ENCODE measurements at places on chromosomes 6 and 20.

DNA sequence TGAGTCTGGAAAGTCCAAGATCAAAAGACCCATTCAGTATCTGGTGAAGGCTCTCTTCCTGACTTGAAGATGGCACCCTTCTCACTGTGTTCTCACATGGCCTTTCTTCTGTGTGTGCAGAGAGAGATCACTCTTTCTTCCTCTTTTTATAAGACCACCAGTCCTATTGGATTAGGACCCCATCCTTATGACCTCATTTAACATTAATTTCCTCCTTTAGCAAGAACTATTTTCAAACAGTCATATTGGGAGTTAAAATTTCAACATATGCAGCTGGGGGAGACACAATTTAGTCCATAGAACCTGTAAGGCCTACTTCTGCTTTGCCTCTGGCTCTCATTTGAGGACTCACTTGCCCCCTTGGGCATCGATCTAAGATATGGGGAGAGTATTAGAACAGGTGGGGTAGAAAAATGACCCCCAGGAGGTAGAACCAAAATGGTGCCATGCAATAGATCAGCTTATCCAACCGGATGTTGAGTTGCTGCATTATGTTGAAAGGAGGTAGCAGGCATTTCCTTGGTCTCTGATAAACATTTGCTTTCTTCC lies 78.4 kb upstream of the ATXN1 start:
- no peak for DNase-seq

- DNase-seq: no peak
These were observed 2.2 kb upstream of the RWDD1 start for GRCh38 chr6:116568821-116569755.

DNA sequence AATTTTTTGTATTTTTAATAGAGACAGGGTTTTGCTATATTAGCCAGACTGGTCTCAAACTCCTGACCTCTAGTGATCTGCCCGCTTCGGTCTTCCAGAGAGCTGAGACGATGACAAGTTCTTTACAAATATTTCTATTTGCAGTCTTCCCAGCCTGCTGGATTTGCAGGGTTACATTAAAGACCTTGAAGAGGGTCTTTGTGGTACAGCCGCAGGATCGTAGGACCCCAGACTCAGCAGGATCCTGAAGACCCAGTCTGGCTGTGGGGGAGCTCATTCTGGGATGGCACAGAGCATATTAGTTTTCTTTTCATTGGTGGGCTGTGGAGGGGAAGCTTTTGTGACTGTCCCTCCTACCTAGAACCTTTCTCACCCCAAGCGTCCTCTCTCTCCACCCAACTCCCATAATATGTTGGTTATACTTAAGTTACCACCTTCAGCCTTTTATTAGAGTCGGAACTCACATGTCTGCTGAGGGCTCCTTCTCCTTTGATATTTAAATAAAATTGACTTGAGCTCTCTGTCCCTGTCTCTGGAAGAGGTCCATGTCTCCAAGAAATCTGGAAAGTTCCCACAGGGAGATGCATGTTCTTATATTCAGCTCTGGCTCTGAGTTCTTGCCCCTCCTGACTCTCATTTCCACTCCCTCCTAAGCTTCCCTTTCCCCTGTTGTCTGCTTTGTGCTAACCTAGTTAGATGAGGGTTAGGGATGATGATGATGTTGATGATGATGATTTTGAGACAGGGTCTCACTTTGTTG lies 72.0 kb downstream of the TIAM2 start:
- DNase-seq: no peak

DNA sequence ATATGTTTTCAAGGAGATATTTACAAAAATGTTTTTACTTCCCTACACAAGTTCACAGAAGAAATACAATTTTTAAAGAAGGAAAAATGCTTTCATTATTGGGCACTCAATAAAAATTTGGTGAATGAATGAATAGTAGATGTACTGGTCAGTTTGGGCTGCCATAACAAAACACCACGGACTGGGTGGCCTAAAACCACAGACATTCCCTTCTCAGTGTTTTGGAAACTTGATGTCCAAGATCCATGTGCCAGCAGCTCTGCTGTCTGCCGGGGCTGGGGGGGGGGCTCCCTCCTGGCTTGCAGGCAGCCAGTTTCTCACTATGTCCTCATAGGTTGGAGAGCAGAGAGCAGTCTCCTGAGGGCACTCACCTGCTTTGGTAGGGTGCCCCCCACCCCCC lies 62.0 kb downstream of the FAM120B start:
- no peak for DNase-seq

DNA sequence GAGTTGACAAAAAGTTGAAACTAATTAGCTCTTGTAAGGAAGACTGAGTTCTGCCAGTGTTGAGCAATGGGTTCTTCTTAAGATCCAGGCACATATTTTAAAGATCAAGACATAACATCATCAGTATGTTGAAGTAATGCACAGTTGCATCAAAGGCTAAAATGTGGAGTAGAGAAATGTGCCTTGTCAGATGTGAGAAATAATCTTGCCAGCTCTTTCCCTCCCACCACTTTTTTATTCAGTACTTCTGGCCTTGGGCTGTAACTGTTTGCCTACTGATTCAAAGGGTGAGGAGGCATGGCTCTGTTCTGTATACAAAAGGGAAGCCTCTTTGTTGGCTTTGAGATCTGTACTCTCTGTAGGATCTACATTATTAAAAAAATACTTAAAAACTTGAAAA lies 13.1 kb downstream of the PKIB start:
- DNase-seq: no peak

DNA sequence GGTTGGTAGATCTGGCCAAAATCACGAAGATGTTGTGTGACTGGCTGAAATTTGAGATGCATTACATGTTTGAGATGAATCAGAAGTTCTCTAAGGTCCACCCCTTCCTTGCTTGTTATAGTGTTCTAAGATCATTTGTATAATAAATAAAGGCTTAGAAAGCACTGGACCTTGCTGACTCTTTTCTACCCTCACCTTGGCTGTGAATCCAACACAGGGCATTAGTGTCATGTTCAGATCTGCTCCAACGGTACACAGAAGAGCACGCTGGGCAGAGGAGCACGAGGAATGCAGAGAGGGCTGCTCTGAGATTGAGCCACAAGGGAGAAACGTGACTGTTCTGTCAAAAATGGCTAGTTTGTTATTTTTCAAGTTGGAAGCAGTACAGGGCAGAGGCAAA lies 169.5 kb upstream of the HDAC2 start:
- DNase-seq: no peak

DNA sequence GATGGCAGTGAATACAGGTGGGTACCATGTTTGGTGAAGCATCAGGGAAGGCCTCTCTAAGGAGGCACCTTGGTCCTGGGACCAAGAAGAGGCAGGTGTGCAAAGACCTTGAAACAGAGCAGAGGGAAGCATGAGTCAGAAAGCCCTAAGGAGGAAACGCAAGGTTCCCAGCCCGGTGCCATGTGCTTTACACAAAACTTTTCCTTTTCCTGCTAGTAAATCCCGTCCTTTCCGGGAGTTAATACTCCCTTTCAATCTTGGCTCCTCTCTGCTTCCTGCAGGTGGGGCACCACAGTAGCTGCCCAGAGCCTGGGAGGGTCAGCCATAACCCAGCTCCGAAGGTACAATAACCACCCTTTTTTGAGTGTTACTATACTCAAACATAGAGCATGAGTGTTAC lies 19.4 kb upstream of the SLC23A2 start:
- no peak for DNase-seq

All from HuH-7.5 (cell line).